T-helper 17 cell (primary cell): ENCODE measurements at places on chromosomes 6 and 20. TPM values are rescaled to one million over a fixed set of nuclear protein-coding genes. Genes with fewer than 3 reads are reported as not detected.

- no peak for DNase-seq
Observed at GRCh38 chr6:89803271-89803670, 16.3 kb downstream of the MDN1 start.

- DNase-seq, result peak; percentile 1
Observed at GRCh38 chr20:41174373-41174772, 37.0 kb downstream of the PLCG1 start.

Gene C6orf58
- not detected for total RNA-seq

Gene ZNF337
- total RNA-seq, result 16.2 TPM

- no peak for DNase-seq
Observed at GRCh38 chr6:11067348-11067747, 23.2 kb upstream of the ELOVL2 start.

- DNase-seq, result no peak
Observed at GRCh38 chr6:56101141-56101553, 146.2 kb downstream of the COL21A1 start.

- no peak for DNase-seq
Observed at GRCh38 chr6:35777356-35778102, 1.1 kb downstream of the CLPSL2 start.

GRCh38 chr20:63282946-63283345 lies 10.0 kb upstream of the COL20A1 start:
- DNase-seq, result no peak

GRCh38 chr6:158868890-158869825 lies 50.0 kb upstream of the EZR start:
- DNase-seq, result peak; percentile 95
